ENCODE measurements at places on chromosomes 4 and X.

DNA sequence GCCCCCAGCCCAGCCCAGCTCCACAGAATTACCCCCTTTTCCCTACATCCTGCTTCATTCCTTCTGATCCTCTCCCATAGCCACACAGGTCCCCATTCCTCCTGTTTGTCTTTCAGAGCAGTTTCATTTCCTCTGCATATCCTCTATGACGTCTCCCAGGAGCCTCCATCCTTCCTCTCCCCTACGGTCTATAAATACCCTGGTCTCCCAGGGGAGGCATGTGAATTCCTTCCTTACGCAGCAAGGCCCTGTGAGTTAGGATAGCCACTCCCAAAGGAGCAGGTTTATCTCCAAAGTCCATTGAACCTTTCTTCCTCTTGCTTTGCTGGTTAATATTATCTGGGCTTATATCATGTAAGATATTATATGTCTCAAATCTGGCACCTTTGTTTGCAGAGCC lies 8.4 kb upstream of the APLN start:
- no peak for DNase-seq

GRCh38 chr4:136893573-136893972 lies 638.7 kb downstream of the PCDH18 start:
- no peak for DNase-seq

DNA sequence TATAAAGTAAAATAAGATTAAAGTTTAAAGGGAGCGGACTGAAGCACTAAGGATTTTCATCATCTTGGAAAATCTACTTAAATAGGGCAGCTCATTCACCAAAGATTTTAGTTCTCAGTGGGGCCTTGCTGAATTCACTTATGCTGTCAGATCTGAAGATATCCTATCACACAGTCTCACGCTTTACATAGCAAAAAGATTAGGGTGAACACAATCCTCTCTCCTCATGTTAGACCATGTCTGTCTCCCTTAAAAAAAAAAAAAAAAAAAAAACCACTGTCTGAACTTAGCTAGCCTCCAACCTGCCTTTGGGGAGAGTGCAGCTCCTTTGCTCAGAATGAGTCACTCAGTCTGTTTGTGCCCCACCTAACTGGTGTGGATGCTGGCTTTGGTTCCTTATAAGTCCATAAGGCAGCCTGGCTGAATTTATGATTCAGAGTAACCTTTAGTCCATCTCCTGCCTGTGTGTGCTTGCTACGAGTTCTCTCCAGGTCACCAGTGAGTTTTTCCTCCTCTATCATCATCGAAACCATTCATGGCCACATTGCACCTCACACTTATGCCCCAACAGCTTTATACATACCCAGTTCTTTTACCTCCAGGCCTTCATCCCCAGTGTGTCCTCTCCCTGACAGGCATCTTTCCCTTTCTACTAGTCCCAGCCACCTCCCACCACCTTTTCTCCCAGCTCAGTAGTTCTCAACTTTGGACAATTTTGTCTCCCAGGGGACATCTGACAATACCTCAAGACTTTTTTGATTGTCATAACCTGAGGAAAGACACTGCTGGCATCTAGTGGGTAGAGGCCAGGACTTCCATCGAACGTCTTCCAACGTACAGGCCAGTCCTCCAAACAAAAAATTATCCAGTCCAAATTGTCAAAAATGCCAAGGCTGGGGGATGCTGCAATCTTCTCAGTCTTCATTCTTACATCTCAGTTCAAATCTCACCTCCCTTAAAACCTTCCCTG lies 220.7 kb upstream of the EMCN start:
- no peak for DNase-seq

DNA sequence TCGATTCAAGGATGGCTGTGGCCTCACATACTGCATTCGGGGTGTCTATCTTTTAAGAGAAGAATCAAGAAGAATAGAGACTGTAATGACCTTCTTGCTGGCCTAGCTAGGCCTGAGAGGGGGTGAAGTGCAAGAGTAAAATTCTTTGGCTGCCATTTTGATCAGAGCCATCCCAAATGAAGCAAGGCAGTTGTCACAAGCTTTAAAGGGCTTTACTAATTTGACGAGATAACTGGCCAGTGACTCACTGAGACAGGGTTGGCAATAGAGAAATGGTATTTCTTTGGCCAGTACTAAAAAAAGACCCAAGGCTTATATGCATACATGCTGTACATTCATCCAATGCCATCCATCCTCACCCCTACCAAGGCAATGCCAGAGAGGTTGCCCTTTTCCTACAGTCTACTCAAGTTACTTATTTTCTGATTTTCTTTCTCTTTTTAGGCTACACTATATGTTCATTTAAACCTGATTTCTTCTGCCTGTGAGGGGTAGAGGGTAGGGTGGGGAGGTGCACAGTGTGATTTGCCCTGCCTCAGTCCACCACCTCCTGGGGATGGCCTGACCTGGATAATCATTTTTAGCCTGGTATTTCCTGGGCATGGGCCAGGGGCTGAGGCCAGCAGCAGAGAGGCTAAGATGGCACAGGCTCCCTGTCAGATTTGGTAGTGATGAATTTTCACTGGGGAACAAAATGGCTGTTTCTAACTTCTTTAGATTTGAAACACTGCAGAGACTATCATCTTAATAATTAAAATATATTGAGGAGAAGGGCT lies 32.2 kb downstream of the ATG4A start:
- DNase-seq: no peak

DNA sequence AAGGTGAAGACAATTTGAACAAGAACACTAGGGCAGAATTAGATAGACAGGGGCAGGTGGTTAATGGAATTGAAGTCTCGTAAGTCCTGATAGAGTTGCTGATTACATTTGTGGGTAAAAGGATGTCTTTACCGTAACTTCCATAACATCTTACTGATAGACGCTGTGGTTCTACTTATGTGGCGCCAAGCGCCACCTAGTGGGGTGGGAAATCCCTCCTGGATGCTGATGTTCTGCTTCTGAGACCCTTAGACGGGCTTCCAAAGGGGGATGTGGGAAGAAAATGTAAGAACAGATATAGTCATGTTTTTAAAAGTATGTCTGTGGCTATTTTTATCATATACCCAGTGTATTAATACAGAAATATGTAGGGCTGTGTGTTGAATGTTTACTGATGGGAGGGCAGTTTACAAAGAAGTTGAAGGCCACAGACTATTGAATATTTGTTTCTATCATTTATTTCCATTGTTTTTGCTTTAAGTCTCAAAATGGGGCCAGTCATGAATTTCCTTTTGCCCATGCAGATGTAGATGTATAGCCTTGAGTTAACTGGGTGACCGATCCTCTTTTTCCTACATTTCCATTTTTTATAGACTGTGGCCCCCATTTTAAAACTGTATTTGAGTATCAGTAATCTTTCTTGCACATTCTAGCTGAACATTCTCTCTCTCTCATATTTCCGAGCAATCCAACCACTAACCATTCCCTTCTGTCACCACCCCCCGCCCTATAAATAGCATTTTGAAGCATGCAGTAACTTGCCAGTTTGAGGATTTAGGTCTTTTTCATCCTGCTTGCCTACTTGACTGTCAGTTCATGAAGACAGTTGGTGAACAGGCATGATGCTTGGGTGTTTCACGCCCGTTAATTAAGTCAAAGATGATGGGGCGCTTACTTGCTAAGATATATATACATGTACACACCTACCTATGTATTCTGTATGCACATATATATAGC lies 12.1 kb upstream of the TLR8 start:
- peak; percentile 29 for DNase-seq
